ENCODE measurements at places on chromosomes 7 and 10.

GRCh38 chr7:299628-300027 is 9.7 kb downstream of the FOXL3 start:
- DNase-seq: no peak

- DNase-seq: no peak
These were observed 246.4 kb downstream of the CCDC3 start for GRCh38 chr10:12755075-12755474.

GRCh38 chr10:49319206-49319605 is 20.2 kb downstream of the C10orf71 start:
- DNase-seq: no peak

- DNase-seq: no peak
These were observed 629 bp upstream of the DNAJC9 start for GRCh38 chr10:73247509-73248258.

GRCh38 chr7:107596881-107597581 is 17.0 kb downstream of the BCAP29 start:
- DNase-seq: no peak

GRCh38 chr7:102897211-102897631 is 15.6 kb upstream of the LRRC17 start:
- DNase-seq: no peak

DNA sequence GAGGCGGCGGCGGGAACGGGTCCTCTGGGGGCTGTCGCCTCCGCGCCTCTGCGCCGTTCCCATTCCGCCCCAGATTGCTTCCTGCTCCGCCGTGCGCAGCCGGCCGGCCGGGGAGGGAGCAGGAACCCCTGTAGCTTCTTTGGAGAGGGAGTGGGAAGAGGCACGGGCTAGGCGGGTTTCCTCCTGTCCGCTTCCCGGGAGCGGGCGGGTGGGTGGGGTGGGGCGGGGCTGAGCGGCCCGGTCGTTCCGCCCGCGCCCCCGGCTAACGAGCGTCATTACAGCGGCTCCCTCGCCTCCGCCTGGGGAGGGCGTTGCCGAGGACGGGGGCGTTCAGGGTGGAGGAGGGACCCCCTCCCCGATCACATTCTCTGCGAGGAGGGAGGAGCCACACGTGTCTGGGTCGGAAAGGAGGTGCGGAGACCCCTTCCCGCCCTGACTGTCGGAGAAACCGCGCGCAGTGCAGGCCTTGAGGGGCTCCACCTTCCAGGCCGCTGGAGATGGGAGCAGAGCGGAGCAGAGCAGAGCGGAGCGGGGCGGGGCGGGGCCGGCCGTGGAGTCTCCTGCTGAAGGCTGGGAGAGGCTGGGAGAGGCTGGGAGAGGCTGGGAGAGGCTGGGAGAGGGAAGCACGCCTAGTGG is 39.7 kb downstream of the AGAP3 start:
- DNase-seq: no peak

DNA sequence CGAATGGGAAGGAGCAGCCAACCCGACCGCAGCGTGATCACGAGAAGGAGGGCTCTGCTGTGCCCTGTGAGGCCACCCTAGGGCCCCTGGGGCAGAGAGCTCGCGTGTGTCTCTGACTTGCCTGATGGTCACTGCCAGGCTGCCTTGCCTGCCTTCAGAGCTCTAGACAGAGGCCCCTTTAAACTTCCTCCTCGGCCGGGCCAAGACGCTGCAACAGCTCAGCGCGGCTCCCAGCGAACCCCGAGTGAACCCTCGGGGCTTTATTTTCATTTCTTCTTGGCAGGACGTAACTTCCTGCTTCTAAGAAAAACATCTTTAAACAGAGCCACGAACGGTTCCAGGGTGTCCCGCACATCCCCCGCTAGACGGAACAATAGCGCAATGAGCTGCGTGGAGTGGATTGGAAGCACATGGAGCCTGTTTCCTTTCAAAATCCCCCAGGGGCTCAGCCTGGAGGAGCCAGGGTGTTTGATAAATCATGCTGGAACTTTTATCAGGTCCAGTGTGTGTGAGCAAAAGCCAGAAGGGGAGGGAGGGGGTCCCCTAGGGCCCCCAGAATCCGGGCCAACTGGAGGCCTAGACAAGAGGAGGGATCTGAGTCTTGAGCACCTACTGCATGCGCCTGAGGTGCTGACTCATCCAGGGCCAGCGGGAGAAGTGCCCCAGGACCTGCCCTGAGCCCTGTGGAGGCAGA is 134.1 kb upstream of the GDF10 start:
- no peak for DNase-seq
